ENCODE measurements at places on chromosomes 13 and 19.

DNA sequence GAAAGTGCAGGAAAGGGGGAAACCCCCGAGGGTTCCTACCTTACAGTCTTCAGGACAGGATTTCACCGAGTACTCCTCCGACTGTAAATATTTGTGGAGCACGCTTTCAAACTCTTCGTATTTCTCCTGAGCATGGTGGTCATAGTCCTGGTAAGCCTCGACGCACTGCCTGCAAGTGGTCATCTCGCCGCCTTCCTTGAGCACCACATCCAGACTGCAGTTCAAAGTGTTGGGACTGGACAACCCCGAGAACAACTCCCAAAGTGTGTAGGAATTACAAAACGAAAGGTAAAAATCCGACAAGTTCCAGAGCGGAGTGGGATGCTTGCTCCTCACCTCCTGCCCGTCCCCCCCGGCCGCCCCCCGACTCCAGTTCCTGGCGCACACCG, 349.7 kb downstream of the LIG4 start:
- no peak for DNase-seq

GRCh38 chr19:9953802-9954542, 17.7 kb upstream of the OLFM2 start:
- DNase-seq: no peak

- DNase-seq: no peak
These were observed 3.6 kb downstream of the GPR4 start for GRCh38 chr19:45598267-45599001.

DNA sequence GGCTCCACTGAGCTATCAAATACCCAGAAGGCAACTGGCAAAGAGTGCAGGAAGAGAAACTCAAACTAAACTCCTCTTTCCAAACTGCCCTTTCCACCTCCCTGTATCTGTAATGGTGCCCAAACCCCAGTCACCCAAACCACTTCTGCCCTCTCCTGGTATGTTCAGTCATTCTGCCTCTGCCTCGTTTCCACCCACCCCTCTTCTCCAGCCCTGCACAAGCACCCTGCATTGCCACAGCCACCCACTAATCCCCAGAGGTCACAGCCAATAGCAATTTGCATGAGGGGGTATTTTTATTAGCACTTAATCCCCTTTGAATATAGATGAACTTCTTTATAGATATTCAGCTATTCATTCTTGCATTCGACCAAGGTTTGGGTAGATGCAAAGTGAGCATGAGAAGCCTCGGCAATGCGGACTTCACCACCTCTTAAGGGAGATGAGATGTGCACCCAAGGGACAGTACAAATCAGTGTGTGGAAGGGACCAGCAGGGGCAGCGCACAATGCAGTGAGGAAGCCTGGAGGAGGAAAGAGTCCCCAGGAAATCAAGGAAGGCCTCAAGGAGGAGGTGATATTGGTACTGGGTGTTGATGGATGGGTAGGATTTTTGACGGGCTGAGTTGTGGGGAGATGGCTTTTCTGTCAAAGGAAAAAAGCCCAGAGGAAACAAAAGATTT, 12.4 kb downstream of the TMEM272 start:
- no peak for DNase-seq

GRCh38 chr13:108950333-108951010, 321.1 kb downstream of the MYO16 start:
- DNase-seq: no peak

DNA sequence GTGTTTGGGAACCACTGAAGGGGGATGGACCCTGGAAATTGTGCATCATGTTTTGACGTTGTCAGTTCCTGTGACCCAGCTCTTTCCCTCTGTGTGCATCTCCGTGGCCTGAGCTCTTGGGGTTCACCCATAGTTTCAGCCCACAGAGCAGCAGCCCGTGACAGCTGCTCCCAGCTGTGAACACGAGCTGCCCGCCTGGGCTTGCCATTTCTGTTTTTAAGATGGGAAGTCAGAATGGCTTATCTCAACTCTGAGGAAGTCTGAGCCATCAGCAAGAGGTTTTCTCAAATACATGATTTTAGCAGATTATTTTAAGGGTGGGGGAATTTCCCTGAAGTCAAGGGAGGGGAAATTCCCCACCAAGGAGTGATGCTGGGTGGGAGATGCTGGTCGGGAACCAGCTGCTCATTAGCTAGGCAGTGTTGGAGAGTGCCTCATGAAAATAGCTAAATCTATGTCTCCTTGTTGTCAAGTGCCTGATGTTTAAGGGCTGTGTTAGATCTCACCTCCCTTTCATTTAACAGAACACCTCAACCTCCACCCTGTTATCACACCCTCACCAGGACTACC, 34.8 kb upstream of the C1QTNF9 start:
- peak; percentile 71 for DNase-seq

- DNase-seq: no peak
These were observed 336.3 kb downstream of the HS6ST3 start for GRCh38 chr13:96426167-96426566.

DNA sequence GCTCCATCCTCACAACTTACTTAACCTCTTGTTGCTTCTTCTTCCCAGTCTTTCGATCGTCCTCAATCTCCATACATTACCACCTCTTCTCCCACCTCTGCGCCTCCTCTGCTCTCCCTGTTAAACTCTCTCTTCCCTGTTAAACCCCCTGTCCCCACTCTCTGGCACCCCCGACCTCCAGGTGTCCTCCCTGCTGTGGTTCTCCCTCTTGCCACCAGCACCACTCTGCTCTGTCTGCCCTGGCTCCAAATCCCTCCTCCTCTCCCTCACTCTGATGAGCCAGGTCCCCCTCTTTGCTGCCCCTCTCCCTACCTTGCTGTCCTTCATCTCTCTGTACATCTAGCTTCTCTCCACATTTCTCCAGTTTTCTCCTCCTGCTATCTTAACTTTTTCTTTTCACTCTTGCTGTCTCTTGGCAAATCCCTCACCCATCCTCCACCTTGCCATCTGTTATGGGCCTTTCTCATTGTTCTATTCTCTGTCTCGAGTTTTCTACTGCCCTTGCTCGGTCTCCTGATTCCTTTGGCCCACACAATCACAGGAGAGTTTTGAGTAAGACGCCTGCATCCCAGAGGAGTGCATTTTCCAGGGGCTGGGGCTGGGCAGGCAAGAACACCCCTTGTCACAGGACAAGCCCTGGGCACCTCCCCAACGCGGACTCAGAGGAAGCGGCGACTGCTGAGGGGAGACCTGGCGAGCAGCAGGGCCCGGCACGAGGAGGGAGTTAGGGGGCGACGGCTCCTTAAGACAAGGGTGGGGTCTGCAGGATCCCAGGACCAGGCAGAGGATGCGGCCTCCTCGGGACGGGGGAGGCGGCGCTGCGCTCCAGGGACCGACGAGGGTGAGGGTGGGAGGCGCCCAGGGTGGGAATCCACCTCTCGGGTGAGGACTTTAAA, 21.4 kb upstream of the ERVV-1 start:
- no peak for DNase-seq

GRCh38 chr13:97798171-97798821, 155.2 kb upstream of the IPO5 start:
- no peak for DNase-seq
